ENCODE measurements at places on chromosomes 16 and 17.
A peak's percentile ranks its signal among the peaks of the same experiment; 100 is the strongest.

DNA sequence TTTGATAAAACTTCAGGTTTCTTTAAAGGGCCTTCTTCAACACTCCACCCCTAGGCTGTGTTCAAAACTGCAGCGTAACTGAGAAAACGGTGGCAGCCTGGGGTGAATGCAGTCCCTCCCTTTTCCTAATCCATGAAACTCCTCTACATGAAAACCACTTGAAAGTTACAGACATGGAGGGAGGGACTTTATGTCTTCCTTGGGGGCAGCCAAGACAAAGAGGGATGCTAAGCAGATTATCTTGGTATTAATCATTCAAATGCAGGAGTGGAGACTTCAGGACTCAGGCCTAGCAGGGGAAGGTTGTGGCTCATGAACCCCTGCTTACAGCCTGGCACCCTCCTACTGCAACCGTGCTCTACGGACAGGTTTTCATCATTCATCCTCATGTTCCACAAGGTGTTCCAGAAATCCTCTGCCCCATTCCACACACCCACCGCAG, 46.8 kb downstream of the RNF112 start:
- no peak for DNase-seq

DNA sequence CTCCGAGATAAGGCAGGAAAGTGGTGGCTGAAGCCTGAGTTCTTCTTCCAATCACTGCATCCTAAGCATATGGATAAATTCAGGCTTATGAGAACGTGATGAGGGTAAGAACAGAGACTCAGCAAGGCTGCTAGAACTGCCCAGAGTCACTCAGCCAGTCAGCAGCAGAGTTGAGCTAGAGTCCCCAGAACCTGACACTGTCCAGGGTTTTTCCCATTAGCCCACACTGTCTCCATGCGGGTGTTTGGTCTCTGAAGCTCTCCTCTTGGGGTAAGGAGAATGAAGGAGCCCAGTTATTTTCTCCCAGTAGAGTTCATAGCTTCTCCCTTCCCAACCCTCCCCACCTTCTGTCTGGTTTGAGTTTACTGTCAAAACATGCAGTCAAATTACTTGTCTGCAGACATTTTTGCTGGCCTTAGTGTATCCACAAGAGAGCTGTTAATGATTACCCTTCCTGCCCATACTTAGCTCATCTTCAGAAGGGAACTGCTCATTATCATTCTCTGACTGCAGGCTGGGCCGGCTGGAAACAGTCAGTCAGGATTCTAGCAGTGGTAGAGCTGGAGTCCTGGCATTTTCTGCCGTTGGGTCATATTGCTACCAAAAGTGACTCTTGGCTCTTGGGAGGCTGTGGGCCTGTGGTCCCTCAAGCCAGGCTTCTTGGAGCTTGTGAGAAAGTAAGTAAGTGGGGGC, 460.0 kb downstream of the HS3ST3B1 start:
- DNase-seq, result no peak

DNA sequence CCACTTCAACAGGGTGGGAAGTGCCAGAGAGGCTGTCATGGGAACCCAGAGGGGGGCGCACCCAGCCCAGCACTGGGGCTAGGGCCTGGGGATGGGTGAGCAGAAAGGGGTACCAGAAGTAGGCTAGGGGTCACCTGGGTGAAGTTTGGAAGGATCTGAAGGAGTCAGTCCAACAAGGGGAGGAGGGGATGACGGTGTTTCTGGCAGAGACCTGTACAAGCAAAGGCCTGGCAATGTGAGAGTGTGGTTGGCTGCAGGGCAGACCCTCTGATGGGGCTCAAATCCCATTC, 13.4 kb upstream of the KATNB1 start:
- DNase-seq, result no peak

DNA sequence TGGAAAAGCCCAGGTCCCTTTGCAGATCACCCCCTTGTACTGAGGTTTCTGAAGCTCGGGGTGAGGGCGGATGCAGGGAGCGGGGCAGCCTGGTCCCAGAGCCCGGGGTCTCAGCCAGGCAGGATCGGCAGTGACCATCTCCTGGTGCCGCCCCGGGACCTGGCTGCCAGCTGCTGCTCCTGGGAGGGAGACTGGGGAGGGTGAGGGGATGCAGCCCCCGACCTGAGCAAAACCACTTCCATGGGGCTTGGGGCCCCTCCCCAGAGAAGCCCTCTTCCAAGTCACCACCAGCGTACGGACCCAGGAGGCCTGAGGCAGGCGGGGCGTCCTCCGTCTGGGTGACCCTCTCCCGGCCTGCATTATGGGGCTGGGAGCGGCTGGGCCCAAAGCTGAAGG, 14.8 kb downstream of the CD7 start:
- no peak for DNase-seq

GRCh38 chr16:24626256-24626655, 86.9 kb downstream of the RBBP6 start:
- peak; percentile 39 for DNase-seq

- peak; percentile 55 for DNase-seq
Observed at GRCh38 chr16:2520784-2521531, 787 bp downstream of the AMDHD2 start.

DNA sequence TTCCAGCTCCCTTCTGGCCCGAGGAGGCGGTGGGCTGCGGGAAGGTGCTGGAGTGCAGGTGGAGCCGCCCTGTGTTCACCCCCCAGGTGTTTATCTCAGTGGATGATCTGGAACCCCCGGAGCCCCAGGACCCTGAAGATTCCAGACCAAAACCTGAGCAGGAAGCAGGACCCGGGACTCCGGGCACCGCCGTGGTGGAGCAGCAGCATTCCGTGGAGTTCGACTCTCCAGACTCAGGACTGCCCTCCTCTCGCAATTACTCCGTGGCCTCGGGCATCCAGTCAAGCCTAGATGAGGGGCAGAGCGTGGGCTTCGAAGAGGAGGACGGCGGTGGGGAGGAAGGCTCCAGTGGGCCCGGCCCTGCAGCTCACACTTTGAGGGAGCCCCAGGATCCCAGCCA, 25.5 kb downstream of the MNT start:
- DNase-seq, result no peak

DNA sequence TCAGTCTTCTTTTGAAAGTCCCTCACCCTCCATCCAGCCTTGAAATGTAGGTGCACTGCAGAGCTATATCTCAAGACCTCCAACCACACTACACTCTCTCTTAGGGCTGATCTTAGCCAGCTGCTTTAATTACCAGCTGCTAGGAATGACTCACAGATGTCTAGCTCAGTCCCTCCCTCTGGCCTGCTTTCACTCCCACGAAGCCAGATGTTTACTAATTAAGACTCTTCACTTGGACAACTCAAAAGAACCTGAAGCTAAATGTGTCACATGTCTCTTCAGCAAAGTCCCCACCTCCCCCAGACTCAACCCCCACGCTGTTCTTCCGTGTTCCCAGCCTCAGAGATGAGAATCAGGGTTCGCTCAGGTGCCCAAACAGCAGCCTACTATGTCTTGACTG, 2.6 kb downstream of the GTF3C1 start:
- peak; percentile 87 for DNase-seq

DNA sequence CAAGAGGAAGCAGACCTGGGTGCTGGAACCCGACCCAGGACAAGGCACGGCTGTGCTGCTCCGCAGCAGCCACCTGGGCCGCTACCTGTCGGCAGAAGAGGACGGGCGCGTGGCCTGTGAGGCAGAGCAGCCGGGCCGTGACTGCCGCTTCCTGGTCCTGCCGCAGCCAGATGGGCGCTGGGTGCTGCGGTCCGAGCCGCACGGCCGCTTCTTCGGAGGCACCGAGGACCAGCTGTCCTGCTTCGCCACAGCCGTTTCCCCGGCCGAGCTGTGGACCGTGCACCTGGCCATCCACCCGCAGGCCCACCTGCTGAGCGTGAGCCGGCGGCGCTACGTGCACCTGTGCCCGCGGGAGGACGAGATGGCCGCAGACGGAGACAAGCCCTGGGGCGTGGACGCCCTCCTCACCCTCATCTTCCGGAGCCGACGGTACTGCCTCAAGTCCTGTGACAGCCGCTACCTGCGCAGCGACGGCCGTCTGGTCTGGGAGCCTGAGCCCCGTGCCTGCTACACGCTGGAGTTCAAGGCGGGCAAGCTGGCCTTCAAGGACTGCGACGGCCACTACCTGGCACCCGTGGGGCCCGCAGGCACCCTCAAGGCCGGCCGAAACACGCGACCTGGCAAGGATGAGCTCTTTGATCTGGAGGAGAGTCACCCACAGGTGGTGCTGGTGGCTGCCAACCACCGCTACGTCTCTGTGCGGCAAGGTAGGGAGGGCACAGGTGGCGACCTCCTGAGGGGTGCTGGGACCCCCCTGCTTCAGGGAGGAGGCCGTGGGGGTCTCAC, 667 bp downstream of the FSCN2 start:
- no peak for DNase-seq

GRCh38 chr16:74760007-74760767, 14.4 kb downstream of the FA2H start:
- peak; percentile 38 for DNase-seq

DNA sequence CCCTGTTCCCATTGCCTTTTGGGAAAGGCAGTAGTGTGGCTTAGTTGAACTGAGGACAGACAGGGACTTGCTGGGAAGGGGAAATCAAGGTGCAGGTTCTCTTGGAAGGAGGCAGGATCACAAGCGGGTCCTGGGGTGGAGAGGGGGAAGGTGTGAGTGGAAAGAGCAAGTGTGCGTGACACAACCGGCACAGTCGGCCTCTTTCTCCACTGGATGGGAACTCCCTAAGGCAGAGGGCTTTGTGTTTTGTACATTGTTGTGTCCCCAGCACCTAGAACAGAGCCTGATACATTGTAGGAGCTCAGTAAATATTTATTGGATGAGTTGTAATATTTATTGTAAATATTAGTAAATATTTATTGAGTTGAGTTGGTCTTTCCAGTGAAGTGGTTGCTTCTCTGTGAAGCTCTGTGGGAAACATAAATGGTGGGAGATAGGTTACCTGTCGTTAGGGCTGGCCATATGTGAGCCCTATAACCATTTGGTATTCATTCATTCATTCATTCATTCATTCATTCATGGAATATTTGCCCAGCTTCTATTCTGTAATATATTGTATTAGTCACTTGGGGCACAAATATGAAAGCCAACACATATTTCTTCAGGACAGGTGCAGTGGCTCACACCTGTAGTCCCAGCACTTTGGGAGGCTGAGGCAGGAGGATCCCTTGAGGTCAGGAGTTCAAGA, 34.0 kb downstream of the SMARCE1 start:
- no peak for DNase-seq

DNA sequence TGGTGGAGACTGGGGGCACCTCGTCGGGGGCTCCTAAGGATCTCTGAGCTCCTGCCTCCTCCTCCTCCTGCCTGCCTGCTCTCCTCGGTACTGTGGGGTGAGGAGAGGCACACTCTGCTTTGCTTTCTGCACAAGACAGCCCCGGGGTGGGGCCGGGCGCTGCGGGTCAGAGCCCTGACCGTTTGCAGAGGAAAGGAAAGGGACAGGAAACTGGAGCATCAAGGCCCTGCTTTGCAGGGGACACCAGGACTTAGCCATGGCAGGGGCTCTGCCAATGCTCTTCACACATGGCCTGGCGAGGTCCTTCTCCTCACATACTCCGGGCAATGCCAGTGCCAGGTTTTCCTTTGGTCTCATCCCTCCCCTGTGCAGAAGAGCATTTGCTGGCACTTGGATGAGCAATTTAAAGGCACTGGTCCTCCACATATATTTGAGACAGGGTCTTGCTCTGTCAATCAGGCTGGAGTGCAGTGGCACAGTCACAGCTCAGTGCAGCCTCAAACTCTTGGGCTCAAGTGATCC, 23.8 kb upstream of the DOC2B start:
- no peak for DNase-seq

- peak; percentile 80 for DNase-seq
Observed at GRCh38 chr17:78748730-78749317, 33.2 kb downstream of the CYTH1 start.

DNA sequence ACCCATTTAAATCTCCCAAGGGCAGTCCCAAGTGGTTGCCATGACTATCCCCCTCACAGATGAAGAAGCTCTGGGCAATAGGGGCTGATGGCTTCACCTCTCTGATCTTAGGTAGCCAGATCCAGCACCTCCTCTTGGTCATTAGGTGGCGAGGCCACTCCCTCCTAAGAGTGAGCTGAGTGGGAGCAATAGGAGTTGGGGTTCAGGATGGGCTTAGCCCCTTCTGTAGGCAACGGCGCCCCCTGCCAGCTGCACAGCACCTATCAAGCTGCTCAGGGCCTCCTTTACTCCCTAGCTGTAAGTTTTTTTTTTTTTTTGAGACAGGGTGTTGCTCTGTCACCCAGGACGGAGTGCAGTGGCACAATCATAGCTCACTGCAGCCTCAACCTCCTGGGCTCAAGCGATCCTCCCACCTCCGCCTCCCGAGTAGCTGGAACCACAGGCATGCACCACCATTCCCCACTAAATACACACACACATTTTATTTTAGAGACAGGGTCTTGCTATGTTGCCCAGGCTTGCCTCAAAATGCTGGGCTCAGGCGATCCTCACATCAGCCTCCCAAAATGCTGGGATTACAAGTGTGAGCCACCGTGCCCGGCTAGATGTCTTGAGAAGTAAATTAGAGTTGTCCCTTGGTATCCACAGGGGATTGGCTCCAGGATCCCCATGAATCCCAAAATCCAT, 3.5 kb upstream of the RRAD start:
- peak; percentile 33 for DNase-seq

- DNase-seq, result peak; percentile 54
Observed at GRCh38 chr16:86681031-86681756, 102.8 kb downstream of the FOXL1 start.

GRCh38 chr17:13647543-13648021, 45.9 kb upstream of the HS3ST3A1 start:
- peak; percentile 60 for DNase-seq

GRCh38 chr17:50117202-50118051, 12.5 kb downstream of the SAMD14 start:
- peak; percentile 48 for DNase-seq

DNA sequence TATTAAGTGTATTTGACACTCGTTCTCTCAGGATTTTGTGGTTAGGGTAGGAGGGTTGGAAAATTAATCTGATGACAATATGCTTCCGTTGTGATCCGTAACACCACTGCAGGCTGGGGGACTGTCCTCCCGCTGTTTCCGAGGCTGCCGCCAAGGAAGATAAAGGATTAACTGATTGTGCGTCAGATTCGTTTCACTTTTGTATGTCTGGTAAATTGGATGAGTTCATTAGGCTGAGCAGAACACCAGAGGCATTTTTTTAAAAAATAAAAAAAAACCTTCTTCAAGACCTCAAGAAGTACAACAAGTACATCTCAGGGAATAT, 486.7 kb upstream of the SALL1 start:
- peak; percentile 36 for DNase-seq

- no peak for DNase-seq
Observed at GRCh38 chr16:12313902-12314621, 337.5 kb downstream of the SNX29 start.

GRCh38 chr16:8204096-8204495, 386.2 kb downstream of the TMEM114 start:
- no peak for DNase-seq

GRCh38 chr17:16534236-16534635, 34.8 kb downstream of the ZNF287 start:
- DNase-seq, result no peak

GRCh38 chr17:19933221-19933620, 44.4 kb downstream of the AKAP10 start:
- no peak for DNase-seq

GRCh38 chr16:57149391-57149790, 36.4 kb downstream of the PSME3IP1 start:
- DNase-seq, result no peak

All from fibroblast of mammary gland (primary cell).